ENCODE measurements at places on chromosomes 4 and X.

- no peak for DNase-seq
Measured at GRCh38 chr4:7195141-7195515, 2.8 kb downstream of the SORCS2 start.

DNA sequence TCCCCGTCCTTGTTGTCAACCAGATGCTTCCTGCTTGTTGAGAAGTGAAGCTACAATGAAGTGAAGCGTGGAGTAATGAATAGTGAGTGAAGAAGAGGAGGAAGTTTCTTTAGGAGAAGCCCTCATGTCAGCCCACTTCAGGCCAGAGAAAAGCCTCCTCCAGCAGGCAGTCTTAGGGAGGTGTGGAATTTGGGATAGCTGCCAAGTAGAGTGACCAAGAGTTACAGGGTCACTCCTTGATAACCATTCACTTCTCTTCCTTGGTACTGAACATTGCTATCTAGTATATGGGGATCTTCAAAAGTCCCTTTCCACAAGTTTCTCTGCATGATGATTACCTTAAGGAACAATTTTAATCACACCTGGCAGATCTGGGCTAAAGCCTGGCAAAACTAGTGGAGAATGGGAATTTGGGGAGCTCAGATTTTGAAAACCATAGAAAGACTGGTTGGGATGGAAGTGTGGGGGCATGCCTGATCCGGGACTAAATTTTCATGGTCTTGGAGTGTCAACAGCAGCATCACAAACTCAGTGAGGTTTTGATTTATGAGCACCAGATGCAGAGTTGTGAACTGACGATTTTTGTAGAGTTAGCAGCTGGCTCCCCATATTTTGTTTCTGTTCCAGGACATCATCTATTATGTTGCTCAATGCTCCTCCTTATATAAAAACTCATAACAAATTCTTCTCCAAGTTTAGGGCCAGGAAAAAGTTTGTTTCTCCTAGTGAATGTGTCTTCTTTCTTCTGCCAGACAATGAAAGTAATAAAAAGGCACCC is 53.1 kb downstream of the IGSF1 start:
- no peak for DNase-seq

- DNase-seq: no peak
Measured at GRCh38 chr4:176587920-176588319, 204.8 kb downstream of the VEGFC start.

GRCh38 chr4:156378033-156378665 is 424.5 kb upstream of the CTSO start:
- no peak for DNase-seq

DNA sequence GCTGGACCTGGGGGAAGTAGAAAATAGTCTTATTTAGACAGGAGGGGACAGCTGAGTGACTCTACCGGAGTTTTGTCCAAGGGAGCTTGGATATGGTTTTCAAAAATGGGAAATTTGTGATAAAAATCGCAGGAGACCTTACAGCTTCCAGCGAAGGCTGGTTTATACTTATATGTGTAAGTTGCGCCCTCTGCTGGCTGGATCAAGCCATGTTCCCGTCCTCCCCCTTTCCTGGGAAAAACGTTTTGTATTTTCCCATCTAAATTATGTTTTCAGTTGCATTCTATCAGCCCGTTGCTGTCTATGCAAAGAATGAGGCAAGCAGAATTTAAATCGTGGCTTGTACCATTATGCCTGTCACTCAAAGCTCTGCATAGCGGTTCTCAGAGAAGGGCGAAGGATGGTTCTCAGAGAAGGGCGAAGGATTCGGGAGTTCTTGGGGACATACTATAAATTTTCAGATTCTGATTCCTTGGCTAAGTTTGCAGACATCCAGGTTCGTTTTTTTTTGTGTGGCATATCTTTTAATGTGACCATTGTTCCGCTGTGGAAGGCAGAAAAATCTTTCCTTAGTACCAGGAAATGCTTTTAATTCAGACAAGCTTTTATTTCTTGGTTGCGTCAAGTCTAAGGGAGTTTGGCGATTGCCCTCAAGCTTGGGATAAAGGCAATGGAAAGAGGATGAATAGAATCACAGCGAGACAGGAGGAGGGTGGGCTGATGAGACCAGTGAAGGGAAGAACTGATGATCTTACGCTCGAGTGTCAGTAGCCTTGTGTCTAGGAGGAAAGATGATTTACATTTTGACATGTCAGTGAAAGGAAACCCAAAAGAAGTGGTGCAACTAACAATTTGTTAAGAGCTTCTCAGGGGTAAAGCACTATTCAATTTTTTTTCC is 128.5 kb upstream of the ARX start:
- no peak for DNase-seq

DNA sequence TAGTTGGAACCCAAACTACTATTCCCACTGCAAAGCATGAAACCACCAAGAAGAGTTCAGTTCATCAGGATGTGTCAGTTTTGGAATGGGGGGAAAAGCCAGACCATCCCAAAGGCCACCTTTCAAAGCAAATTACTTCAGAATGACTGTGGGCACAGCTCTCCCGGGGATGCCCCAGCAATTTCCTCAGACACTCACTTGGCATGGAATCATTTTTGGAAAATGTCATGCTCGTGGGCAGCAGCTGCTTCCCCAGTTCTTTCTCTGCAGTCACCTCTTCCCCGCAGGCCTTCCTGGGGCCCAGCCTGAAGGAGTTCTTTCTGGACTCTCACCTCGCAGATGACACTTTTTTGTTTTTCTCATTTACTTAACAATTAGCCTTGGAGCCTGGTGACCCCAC is 350.3 kb downstream of the NR3C2 start:
- no peak for DNase-seq

- no peak for DNase-seq
Measured at GRCh38 chr4:76736414-76736813, 161.5 kb downstream of the SOWAHB start.

- DNase-seq: no peak
Measured at GRCh38 chrX:71253253-71254091, 468 bp downstream of the ZMYM3 start.

DNA sequence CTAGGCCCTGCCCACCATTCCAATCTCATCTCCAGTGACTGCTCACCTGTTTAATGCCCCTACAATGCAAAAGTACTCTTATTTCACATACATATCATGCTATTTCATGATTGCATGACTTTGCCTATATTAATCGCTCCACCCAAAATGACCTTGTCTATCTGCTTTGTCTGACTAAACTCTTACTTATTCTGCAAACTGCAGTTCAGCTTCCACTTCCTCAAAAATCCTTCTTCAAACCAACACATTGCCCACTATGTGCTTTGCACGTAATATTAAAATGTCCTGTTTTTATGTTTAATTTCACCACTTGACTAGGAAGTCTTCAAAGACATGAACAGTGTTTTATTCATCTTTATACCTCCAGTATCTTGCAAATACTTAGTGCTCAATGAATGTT is 229.6 kb downstream of the OPHN1 start:
- DNase-seq: no peak

DNA sequence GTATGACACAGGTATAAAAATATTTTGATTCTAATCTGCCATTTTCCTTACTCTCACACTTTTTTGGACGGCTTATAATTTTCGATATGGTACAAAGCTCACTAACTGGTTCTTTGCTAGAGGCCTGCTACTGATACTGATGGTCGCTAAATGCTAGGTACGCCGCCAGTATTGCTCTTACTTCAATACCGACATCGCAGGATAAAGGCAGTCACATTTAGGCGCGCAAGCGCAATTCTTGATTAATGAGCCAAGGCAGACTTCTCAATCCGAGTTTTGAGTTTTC is 557 bp upstream of the USP38 start:
- DNase-seq: no peak

GRCh38 chr4:184684491-184685189 is 35.1 kb downstream of the PRIMPOL start:
- no peak for DNase-seq

DNA sequence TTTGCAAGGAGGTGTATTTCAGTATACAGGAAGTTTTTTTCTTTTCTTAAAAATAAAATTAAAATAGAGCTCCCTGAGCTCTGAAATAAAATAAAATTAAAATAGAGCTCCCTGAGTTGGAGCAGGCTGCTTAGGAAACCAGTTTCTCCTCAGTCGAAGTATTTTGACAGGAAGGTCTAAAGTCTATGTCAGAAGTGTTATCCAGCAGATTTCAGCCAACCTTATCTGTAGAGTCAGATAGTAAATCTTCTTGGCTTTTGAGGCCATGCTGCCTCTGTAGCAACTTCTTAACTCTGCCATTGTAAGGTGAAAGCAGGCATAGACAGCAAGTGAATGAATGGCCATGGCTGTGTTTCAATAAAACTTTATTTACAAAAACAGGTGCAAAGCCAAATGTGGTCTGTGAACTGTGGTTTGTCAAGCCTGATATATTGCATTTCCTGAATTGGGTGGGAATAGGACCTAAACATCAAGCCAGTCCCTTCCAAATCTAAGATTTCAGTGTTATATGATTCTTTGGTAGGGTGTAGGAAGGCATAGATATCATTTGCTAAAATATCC is 9.5 kb upstream of the KLKB1 start:
- no peak for DNase-seq

DNA sequence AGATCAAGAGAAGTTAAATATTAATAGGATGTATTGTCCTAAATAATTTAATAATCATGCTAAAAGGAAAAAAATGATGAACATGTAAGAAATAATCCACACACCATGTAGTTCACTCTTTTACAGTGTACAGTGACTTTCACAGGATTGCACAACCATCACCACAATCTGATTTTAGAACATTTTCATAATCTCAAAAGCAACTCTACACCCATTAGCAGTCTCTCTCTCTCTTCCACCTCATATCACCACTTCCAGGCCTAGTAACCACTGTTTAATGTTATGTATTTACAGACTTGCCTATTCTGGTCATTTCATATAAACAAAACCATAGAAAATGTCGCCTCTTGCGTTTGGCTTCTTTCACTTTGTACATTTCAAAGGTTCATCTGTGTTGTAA is 153.4 kb downstream of the FSTL5 start:
- no peak for DNase-seq

DNA sequence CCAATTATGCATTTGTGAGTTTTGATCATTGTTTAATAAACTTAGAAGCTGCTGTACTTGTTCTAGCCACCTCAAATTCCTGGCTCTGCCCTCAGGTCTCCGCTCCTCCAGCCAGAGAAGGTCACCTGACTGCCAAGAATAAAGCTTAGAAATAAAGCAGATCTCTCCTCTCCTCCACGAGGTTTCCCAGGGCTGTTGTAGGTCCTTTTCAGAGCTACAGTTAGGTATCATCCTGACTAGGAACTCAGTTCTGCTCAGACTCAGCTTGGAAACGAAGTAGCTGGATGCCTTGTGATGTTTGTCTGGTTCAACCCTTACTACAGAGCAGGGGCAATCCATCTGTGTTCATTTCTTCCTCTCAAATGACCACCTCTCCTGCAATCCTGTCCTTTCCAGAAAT is 79.1 kb upstream of the RAPGEF2 start:
- no peak for DNase-seq

DNA sequence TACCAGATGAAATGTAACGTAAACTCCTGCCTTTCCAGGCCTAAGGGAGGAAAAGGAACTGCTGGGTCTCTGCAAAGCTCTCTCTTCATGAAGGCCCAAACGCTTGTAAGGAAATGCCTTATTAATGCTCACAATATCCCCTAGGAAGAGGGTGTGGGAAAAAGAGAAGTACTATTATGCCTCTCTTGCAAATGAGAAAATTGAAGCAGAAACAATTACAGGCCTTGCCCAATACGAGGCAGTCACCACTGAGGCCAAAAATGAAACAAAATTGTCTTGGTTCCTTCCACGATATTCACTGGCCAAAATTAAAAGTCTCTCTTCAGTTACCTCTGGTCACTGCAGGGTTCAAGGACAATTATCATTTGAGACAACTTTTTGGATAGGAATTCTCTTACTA is 3.2 kb downstream of the SCARB2 start:
- no peak for DNase-seq

- DNase-seq: no peak
Measured at GRCh38 chr4:2691952-2692435, 64.1 kb downstream of the TNIP2 start.

DNA sequence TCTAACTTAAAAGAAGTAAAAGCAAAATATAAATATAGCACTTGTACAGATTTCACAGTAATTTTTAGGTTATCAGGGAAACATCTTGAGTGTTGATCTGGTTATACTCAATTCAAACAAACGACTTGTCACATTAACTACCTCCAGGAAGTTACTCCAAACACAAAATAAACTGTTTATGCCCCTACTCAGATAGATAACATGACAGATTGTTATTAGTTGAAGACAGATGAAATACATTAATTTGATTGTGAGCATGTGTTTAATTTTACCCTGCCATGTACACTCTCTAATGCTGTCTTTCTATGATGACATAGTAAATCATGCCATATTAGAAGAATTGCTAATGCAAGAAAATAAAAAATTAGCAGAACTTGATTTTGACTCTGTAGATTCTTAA is 88.0 kb downstream of the RAB28 start:
- no peak for DNase-seq

- DNase-seq: no peak
Measured at GRCh38 chrX:45202171-45202570, 1.5 kb upstream of the DIPK2B start.

- no peak for DNase-seq
Measured at GRCh38 chr4:25792876-25793275, 69.9 kb downstream of the SEL1L3 start.

DNA sequence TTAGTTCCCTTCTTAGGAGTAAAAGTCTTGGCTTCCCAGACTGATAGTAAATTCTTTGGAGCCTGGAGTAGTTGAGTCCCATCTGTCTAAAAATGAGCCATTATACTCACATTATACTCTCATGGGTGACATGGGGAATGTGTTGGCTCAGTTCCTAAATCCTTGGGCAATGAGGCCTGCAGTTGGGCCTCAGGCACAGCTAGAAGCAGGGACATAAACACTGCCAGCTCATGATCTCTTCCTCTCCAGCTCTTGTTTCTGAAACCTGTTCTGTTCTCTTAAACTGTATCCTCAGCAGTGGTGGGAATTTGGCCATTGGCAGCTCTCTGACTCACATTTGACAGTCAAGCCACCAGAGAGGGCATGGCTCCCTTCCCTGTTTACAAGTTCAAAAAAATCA is 212.5 kb downstream of the SPATA18 start:
- DNase-seq: no peak

GRCh38 chrX:33906971-33907370 is 225.1 kb downstream of the FAM47A start:
- no peak for DNase-seq

DNA sequence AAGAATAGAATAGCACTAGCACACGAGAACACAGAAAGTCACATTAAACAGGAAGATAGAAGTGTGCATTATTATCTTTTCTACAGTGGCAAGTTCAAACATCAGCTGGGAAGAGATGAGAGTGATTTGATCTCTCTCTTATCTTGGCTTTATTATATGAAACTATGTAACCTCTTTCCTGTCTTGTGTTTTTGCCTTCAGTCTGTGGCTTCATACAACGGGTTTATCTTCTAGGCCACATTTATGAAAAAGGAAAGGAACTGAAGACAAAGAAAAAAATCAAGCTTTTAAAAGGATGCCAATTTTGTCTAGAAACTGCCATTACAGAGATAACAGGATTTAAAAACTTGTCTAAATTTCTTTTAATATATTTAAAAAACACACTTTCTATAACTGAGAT is 983.6 kb downstream of the RPA4 start:
- no peak for DNase-seq

GRCh38 chr4:17055788-17056187 is 157.3 kb upstream of the LDB2 start:
- no peak for DNase-seq
